ENCODE measurements at places on chromosomes 11 and 22.

DNA sequence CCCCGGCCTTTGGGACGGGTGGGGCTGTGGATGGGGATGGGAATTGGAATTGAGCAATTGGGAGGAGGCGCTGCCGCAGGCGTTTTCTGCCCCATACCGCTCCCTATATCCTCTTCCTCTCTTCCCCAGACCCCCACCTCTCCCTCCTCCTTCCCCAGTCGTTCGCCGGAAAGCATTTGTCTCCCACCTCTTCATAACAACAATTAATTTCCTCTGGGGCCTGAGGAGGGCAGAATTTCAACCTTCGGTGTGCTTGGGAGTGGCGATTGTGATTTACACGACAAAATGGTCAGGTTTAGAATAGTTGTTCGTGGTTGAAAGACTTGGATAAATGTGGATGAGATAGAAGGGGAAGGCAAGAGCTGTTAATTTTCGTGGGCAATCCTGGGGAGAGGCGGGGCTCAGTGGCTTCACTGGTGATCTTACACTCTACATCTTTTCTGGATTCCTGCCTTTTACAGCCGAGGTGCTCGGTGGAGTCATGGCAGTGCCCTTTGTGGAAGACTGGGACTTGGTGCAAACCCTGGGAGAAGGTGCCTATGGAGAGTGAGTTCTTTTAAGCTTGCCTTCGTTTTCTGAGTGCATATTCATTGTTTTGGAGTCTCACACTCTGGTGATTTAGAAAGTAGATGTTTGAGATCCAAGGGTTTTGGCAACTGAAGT lies 1.5 kb downstream of the CHEK1 start:
- DNase-seq = no peak

GRCh38 chr11:66720899-66721470 lies 8.0 kb downstream of the SPTBN2 start:
- DNase-seq = peak; percentile 26

GRCh38 chr11:70220920-70221319 lies 17.8 kb downstream of the FADD start:
- DNase-seq = no peak

GRCh38 chr11:86431258-86431657 lies 56.6 kb downstream of the CCDC81 start:
- DNase-seq = no peak

- no peak for DNase-seq
These were observed 1.7 kb upstream of the EIF4ENIF1 start for GRCh38 chr22:31491218-31491962.

GRCh38 chr11:123505546-123506299 lies 75.7 kb downstream of the GRAMD1B start:
- DNase-seq = no peak

DNA sequence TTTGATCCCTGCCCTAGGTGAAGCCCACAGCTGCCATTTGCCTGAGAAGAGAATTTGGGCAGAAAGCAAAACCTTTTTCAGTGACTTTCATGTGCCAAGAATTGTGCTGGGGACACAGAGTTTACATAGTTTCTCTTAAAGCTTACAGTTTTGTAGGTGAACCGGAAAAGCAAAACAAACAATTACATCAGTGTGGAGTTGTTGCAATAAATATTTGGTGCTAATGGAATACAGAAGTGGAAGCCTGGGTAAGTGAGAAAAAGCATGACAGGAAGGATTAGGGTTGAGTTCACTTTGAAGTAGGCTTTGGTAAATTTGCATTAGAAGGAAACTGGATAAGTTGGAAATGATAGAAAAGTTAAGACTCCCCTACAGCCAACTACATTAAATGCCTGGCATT lies 82.7 kb downstream of the RASSF10 start:
- DNase-seq = no peak

DNA sequence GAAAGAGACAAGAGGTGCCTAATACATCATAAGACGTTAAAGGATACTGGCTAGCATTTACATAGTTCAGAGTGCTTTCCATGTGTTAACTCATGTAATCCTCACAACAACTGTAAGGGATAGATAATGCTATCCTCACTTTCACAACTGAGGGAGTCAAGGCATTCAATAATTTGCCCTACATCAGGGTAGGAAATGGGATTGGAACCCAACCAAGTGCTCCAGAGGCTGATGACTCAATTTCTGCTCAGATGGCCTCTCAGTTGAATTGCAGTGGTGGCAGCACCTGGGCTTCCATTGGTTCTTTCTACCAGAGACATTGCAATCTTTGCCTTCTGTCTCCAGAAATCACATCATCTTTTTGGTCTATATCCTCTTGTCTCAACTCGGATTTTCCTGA lies 232.9 kb downstream of the ETS1 start:
- DNase-seq = no peak

All from sciatic nerve (tissue), 2 donors.